ENCODE measurements at places on chromosomes 7 and 10. TPM values are rescaled to one million over a fixed set of nuclear protein-coding genes. Genes with fewer than 3 reads are reported as not detected.
A peak's percentile ranks its signal among the peaks of the same experiment; 100 is the strongest.

DNA sequence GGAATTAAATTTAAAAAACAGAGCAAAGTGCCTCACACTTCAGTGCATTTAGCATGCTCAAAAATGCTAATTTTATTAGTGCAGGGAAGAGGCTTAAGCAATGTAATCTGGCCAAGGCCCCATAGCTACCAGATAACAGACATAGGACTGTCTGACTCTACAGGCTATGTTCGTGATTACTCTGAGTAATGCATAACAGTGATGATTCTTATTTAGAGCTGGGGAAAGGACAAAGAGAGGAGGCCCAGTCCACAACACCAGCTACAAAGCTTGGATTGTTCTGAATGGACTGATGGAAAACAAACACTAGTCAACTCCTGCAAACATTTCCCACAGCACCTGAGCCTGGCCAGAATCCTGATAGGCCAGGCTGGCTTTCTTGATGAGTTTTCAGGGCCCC is 8.4 kb upstream of the CH25H start:
- no peak for DNase-seq
- no peak overlapping the region for H3K27ac ChIP-seq
- H3K4me3 ChIP-seq: no peak overlapping the region
- no peaks in the 10 kb centered on the region for H3K36me3 ChIP-seq
- peaks cover 39% of the 10 kb centered on the region for H3K4me1 ChIP-seq
- H3K27me3 ChIP-seq: no peaks in the 10 kb centered on the region

- peak overlapping the region; percentile 73 for H3K27ac ChIP-seq
- H3K4me1 ChIP-seq: peaks cover 48% of the 10 kb centered on the region
- peaks cover 19% of the 10 kb centered on the region for H3K36me3 ChIP-seq
- H3K4me3 ChIP-seq: no peak overlapping the region
- peaks cover 9% of the 10 kb centered on the region for H3K27me3 ChIP-seq
- no peak for DNase-seq
Measured at GRCh38 chr7:127967281-127967680, 64.0 kb downstream of the LRRC4 start.

GRCh38 chr7:112439476-112439875 is 10.8 kb upstream of the IFRD1 start:
- no peaks in the 10 kb centered on the region for H3K36me3 ChIP-seq
- H3K27me3 ChIP-seq: no peaks in the 10 kb centered on the region
- no peaks in the 10 kb centered on the region for H3K4me1 ChIP-seq
- no peak for DNase-seq
- H3K27ac ChIP-seq: no peak overlapping the region
- H3K4me3 ChIP-seq: no peak overlapping the region

- no peak overlapping the region for H3K27ac ChIP-seq
- H3K27me3 ChIP-seq: peaks cover 3% of the 10 kb centered on the region
- H3K4me3 ChIP-seq: no peak overlapping the region
Measured at GRCh38 chr7:36165059-36165458, 12.0 kb downstream of the EEPD1 start.

DNA sequence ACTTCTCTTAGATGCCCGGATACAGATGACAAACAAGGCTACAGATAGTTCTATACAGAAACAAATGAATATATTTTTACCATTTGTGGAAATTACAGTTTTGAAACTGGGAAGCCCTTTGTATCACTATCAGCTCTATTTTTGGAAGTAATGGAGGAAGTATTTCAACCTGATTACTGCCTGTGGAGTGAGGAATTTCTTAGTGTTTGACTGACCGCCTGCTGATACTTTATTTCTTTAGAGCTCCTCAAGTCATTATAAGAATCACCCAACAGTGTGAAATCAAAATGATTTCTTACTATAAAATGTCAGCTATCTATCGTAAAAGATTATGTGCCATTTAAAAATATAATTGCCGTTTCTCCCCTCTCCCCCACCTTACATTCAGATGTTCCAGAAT is 290.9 kb downstream of the SDK1 start:
- H3K27ac ChIP-seq: no peak overlapping the region
- peaks cover 3% of the 10 kb centered on the region for H3K27me3 ChIP-seq
- no peak overlapping the region for H3K4me3 ChIP-seq

GRCh38 chr7:52017802-52018679 is 701.4 kb upstream of the COBL start:
- peak; percentile 64 for DNase-seq
- no peaks in the 10 kb centered on the region for H3K4me1 ChIP-seq
- no peak overlapping the region for H3K27ac ChIP-seq
- no peak overlapping the region for H3K4me3 ChIP-seq
- H3K27me3 ChIP-seq: no peaks in the 10 kb centered on the region

DNA sequence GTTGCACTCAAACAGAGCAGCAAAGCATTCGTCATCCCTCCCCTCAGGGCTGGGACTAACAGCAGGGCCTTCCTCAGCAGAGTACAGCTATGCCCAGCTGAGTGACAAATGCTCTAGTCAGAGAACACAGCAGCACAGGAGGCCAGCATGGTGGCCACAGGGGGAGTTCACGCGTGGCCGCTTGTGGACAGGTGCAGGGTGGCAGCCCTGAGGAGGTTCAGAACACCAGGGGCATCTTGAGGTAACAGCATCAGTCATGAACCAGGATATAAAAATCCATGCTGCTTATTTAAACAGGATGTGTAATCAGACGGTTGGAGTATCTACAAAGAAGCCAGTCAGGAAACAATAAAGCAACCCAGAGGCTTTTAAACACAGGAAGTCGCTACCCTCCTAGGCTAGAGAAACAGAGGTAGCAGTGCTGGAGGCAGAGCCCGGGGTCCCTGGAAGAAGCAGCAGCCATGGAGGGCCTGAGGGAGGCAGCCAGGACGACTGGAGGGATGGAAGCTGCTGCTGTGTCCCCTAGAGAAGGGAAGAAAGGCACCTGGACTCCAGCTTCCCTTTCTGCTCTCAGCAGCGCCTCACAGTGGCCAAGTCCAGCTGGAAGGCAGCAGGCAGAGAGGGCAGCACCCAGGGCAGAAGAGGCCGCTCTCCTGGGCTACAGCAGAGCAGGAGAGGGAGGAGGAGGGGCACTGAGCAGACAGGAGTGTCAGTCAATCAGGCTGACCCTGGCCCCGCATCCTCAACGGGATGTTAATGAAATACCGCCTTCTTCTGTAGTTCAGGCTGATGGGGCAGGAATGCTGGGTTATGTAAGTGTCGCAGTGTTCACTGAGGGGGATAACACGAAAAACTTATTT is 70.8 kb upstream of the UCN3 start:
- H3K27ac ChIP-seq: no peak overlapping the region
- peak; percentile 83 for DNase-seq
- H3K27me3 ChIP-seq: peaks cover 5% of the 10 kb centered on the region
- no peak overlapping the region for H3K4me3 ChIP-seq
- H3K4me1 ChIP-seq: peaks cover 43% of the 10 kb centered on the region
- H3K36me3 ChIP-seq: no peaks in the 10 kb centered on the region

DNA sequence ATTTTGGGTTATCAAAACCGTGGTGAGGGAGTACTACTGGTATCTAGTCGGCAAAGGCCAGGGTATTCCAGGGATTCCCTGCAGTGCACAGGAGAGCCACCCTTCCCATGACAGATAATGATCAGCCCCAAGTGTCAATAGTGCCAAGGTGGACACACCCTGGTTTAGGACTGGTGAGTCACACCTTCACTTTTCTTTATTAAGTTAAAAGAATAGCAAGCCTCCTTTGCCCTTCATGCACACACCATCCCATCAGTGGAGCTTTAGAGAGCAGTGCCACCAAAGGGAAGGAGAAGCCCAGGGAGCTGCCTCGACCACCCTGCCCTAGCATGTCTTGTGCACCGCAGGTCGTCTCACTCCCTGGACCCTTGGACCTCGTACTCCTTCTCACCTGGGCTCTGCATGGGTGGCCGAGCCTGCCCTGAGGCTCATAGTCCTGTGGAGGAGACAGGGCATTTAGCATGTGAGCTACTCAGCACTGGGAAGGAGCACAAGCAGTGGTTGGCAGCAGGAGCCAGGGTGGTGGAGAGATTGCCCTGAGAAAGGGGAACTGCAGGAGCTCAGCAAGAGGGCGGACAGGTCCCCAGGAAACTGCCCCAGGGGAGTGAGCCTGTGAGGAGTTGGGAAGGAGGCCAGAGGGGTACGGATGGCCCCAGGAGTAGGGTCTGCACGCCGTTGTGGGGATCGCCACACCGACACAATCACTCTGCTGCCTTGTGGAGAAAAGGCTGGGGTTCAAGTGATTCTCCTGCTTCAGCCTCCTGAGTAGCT is 17.4 kb downstream of the UBE2D4 start:
- no peak overlapping the region for H3K27ac ChIP-seq
- H3K36me3 ChIP-seq: no peaks in the 10 kb centered on the region
- peaks cover 3% of the 10 kb centered on the region for H3K27me3 ChIP-seq
- H3K4me1 ChIP-seq: no peaks in the 10 kb centered on the region

Gene NCF1
- total RNA-seq: 0.80 TPM

Gene PRKCQ
- 24.0 TPM for total RNA-seq

DNA sequence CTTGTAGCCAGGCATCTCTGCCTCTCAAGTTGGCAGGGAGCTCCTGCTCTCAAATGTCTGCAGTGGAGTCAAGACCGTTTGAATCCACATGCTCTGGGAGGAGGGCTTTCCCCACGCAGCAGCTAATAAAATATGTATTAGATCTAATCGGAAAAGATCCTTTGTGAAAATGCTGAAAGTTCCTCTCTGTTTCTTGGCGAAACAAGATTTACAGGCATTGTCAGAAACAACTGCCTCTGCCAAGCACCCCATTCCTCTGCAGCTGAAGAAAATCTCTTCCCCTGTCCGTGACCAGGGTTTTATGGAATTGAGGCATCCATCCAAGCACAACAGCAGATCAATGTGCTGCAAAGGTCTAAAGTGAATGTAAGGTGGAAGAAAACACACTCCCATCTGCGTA is 165.8 kb downstream of the TCERG1L start:
- H3K36me3 ChIP-seq: peaks cover 24% of the 10 kb centered on the region
- no peak for DNase-seq
- no peak overlapping the region for H3K27ac ChIP-seq
- H3K4me3 ChIP-seq: no peak overlapping the region

Gene CCT6A
- total RNA-seq: 174 TPM

Gene DLG5
- 64.5 TPM for total RNA-seq

DNA sequence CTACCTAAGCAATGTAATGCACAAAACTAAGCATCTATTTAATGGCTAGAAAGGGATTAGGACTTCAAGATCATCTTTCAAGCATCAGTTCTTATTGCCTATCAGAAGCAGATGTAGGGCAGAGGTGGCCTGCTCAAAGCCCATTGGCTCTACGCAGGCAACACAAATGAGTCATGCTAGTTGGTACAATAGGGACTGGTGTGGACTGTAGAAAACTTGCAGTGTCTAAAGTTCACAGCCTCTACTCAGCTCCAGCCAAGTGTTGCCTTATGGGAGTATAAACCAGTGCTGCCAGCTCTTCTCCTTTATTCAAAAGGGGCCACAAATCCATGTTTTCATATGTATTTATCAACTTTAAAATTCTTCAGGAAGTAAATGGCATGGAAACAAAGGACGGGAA is 31.7 kb downstream of the ASAH2 start:
- peaks cover 6% of the 10 kb centered on the region for H3K27me3 ChIP-seq
- no peak overlapping the region for H3K4me3 ChIP-seq
- no peak overlapping the region for H3K27ac ChIP-seq
- DNase-seq: no peak
- H3K4me1 ChIP-seq: peaks cover 10% of the 10 kb centered on the region
- H3K36me3 ChIP-seq: no peaks in the 10 kb centered on the region

- DNase-seq: peak; percentile 38
- no peak overlapping the region for H3K4me3 ChIP-seq
- no peaks in the 10 kb centered on the region for H3K36me3 ChIP-seq
- H3K27ac ChIP-seq: no peak overlapping the region
Measured at GRCh38 chr7:142516038-142516501, 233.2 kb upstream of the PRSS1 start.

DNA sequence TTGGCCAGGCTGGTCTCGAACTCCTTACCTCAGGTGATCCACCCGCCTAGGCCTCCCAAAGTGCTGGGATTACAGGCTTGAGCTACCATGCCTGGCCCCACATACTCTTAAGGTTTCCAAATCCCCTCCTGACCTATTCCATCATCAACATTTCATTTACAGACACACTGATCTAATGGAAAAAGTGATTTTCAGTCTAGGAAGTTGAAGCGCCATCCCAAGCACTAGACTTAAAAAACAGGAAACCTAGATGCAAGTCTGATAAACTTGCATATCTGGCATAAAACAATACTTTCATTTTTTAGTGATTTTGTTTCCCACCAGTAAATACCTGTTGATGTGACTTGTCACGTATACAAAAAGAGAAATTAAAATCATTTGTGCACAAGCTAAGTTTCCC is 44.0 kb downstream of the DNMBP start:
- no peak for DNase-seq
- no peak overlapping the region for H3K4me3 ChIP-seq
- H3K4me1 ChIP-seq: peaks cover 15% of the 10 kb centered on the region
- no peak overlapping the region for H3K27ac ChIP-seq
- peaks cover 13% of the 10 kb centered on the region for H3K36me3 ChIP-seq
- no peaks in the 10 kb centered on the region for H3K27me3 ChIP-seq

DNA sequence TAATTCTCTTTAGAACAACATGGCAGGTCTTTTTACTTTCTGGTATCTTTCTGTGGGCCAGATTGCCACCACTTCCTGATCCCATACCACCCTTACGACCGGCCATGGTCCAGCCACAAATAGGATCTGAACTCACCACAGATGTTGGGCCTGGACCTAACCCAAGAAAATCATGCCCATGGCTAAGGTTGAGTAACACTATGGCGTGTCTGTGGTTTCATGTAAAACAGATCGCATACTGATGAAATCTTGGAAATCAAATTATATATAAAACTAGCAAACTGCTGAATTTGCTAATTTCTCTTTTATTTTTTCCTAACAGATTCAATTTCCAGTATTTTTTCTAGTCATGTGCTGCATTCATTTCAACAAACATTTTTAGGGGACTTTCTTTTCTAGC is 77.2 kb downstream of the CH25H start:
- H3K36me3 ChIP-seq: no peaks in the 10 kb centered on the region
- no peaks in the 10 kb centered on the region for H3K4me1 ChIP-seq
- no peak overlapping the region for H3K27ac ChIP-seq
- H3K27me3 ChIP-seq: peaks cover 3% of the 10 kb centered on the region

DNA sequence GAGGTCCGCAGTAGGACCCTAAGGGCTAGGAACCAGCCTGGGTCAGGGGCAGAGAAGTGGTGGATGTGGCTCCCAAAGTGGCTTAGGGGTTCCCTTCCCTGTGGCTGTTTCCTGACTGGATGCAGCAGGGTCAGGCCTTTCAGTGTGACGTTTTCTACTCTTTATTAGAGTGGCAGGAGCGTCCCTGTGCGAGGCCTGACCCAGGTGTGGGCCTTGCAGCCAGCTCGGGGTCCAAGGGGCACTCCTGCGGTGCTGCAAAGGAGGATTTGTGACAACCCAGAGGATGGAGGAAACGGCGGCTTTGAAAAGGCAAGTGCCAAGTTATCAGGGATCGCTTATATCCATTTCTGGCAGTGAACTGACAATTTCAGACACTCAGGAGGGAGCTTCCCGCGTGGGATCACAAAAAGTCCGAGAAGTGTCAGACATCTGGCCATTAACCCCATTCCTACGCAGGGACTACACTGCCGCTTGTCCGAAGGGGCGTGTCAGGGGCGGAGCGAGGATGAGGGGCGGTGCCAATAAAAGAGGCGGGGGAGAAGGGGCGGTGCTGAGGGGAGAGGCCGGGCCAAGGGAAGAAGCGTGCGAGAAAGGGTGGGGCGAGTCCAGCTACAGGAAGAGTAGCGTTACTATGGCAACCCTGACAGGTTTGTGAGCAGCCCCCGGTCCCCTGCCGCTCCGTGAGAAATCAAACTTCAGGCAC is 98.8 kb upstream of the ZNF722 start:
- peaks cover 9% of the 10 kb centered on the region for H3K27me3 ChIP-seq
- peaks cover 6% of the 10 kb centered on the region for H3K36me3 ChIP-seq
- H3K4me1 ChIP-seq: no peaks in the 10 kb centered on the region
- peak overlapping the region; percentile 37 for H3K4me3 ChIP-seq

GRCh38 chr10:117597216-117597615 is 54.7 kb downstream of the EMX2 start:
- no peaks in the 10 kb centered on the region for H3K4me1 ChIP-seq
- H3K36me3 ChIP-seq: no peaks in the 10 kb centered on the region
- no peak for DNase-seq
- H3K27me3 ChIP-seq: peaks cover 2% of the 10 kb centered on the region
- H3K27ac ChIP-seq: no peak overlapping the region
- H3K4me3 ChIP-seq: no peak overlapping the region

Gene HECW1
- total RNA-seq: 0.15 TPM

Gene IGF2BP3
- 92.8 TPM for total RNA-seq
